GM12865 (cell line): ENCODE measurements at places on chromosomes 5 and 9.

DNA sequence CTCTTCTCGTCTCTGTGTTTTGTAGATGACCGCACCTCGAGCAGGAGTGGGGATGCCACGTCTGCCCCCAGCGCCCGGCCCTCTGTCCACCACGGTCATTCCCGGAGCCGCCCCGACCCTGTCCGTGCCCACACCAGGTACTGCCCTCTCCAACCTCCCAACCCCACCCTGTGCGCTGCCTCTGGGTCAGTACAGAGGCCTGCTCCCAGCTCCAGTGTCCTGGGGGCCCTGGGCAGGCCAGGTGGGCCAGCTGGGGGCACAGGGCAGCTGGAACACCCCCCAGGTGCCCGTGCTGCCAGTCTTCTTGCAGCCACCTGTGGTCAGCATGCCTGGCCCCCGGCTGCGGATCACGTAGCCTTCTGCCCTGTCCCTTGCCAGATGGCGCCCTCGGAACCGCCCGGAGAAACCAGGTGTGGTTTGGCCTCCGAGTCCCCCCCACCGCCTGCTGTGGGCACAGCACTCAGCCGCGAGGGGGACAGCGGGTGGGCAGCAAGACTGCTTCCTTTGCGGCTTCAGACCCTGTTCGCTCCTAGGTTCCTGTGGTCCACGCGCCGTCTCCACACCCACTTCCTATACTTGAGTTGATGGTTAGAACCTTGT lies 133.7 kb downstream of the WNK2 start:
- DNase-seq: no peak

DNA sequence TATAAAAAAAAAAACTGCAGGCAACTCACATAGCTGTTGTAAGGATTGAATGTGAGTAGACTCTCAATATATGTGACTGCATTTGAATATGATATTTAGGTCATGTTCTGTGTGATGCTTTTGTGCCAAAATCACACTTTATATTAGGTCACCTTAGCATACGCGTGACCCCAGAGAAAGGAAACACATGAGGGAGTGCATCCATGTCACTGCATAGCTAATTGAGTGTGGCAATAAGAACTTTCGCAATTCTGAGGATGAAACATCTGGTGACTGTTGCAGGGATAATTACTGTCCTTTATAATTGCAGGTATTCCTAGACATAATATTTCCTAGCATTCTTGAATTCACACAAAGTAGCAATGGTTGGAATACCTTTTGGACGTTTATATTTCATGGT lies 459.5 kb upstream of the KLF4 start:
- DNase-seq: no peak

DNA sequence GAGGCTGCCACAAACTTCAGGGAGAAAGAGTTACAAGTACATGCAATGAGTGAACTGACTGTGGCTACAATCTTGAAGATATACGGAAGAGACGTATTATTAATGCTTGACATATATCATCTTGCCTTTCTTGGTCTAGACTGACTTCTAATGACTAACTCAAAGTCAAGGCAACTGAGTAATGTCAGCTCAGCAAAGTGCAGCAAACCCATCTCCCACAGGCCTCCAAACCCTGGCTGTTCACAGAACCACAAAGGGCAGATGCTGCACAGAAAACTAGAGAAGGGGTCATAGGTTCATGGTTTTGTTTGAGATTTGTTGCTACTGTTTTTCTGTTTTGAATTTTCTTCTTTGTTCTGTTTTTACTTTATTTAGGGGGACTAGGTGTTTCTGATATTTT lies 21.0 kb downstream of the IL7R start:
- no peak for DNase-seq

GRCh38 chr5:54362992-54363625 lies 52.7 kb upstream of the ARL15 start:
- no peak for DNase-seq

GRCh38 chr5:129223178-129223577 lies 128.6 kb downstream of the ISOC1 start:
- DNase-seq: no peak
